ENCODE measurements at places on chromosomes 5 and 9.

DNA sequence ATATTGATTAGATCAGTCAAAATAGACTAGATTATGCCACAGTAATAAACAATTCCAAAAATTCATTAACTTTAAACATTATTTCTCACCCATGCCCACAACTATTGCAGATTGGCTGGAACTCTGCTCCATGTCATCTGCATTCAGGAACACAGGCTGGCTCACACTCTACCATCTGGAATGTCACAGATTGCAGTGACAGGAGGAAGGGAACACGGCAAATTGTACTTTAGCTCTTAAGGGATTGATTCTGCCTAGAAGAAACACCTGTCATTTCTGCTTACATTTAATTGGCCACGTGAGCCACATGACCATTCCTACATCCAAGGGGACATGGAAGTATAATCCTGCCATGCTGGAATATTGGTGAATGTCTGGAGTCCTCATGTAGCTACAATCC, 54.4 kb downstream of the ATPSCKMT start:
- DNase-seq = no peak

DNA sequence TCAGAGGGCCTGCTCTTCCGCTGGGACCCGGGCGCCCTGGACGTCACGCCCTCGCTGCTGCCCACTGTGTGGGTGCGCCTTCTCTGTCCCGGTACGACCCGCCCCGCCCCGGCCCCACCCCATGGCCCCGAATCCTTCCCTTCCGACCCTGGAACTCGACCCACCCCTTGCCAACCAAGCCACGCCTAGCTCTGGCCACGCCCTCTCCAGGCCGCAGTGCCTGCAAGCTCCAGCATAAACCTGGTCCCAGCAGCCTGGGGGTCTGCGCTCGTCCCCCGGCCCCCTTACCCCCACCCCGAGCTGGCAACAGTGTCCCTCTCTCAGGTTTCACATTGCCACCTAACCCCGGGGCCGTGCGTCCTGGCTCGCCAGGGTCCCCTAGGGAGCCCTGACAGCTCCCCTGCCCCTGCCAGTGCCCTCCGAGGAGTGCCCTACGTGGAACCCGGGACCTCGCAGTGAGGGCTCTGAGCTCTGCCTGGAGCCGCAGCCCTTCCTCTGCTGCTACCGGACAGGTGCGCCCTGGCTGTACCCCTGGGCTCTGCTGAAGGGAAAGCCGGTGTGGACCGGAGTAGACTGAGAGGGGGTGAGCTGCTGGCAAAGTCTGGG, 3.4 kb downstream of the ADGRD2 start:
- DNase-seq = no peak

- DNase-seq = no peak
Measured at GRCh38 chr9:97848215-97848479, 4.9 kb upstream of the FOXE1 start.

GRCh38 chr9:34500623-34501267, 22.0 kb downstream of the ENHO start:
- DNase-seq = peak; percentile 14

DNA sequence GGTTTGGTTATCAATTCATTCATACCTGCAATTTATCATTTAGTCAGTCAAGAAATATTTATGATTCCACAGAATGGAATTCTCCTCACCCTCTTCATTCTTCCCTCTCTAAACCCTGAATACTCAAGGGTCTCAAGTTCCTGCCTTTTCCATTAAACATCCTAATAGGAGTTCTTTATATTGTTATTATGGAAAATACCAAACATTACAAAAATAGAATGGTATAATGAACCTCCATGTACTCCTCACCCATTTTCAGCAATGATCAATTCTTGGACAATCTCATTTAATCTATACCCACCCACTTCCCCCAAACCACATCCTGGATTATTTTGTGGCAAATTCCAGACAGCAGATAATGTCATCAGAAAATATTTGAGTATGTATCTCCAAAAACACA, 74.5 kb downstream of the ADAMTS12 start:
- no peak for DNase-seq

DNA sequence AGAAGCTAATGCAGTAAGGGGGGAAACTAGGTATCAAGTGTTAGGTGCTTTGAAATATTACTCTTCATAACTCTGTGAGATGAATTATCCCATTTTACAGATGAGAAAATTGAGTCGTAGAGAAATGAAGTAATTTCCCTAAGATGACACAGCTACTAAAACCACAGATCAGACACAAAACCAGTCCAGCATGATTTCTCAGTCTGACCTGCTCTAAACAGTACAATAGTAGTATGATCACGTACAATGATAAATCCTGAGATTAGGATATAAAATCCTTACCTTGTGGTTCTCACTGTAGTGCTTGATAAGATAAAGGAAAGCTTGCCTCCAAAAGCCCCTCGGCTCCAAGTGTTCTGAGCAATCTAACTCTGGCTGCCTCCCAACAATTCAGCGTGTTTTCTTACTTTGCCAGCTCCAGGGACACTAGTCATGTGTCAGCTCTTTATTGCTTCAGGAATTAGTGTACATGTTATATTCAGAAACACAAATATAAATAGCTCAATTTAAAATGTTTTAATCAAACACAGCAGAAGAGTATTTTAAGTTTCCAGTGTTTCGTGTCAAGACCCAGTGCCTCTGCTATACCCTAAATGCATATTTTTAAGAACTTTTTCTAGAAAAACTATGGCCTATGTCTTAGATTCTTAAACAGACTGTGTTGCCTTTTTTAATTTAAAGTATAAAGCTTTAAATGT, 243.6 kb downstream of the DENND1A start:
- DNase-seq = no peak

- DNase-seq = no peak
Measured at GRCh38 chr5:17477573-17478265, 20.3 kb upstream of the TAF11L2 start.

DNA sequence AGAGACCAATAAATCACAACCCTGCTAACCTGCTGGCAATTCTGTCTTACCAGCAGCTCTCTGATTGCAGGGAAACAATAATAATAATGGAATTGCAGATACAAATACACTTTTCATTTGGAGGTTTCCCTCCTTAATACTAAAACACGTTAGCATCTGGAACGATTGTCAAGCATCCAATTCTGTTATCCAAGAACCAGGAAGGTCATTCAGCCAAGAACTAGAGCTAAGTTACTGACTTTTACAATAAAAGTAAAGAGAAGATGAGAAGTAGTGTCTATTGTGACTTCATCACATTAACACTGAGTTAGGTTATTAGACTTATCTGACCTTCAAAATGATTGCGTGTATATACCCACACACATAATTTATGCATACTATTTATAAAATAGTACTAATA, 335.6 kb downstream of the BRINP1 start:
- DNase-seq = no peak

- peak; percentile 40 for DNase-seq
Measured at GRCh38 chr9:129237164-129237611, 59.1 kb upstream of the IER5L start.

Data from fibroblast of the conjunctiva (primary cell).